ENCODE measurements at places on chromosomes 2 and 18. TPM values are rescaled to one million over a fixed set of nuclear protein-coding genes. Genes with fewer than 3 reads are reported as not detected.

The MAL gene
- not detected for total RNA-seq

The PLCL1 gene
- 0.83 TPM for total RNA-seq

The MDH1 gene
- total RNA-seq, result 159 TPM

The ATP8B1 gene
- 53.4 TPM for total RNA-seq

The CFAP221 gene
- total RNA-seq, result not detected

The AGXT gene
- total RNA-seq, result not detected

The SCN3A gene
- 0.33 TPM for total RNA-seq

The KCNE4 gene
- 11.0 TPM for total RNA-seq

The BBS5 gene
- total RNA-seq, result 7.1 TPM

The DOCK10 gene
- total RNA-seq, result 26.3 TPM

The WDR75 gene
- 54.0 TPM for total RNA-seq

The PAX8 gene
- total RNA-seq, result 0.51 TPM

The LYG2 gene
- not detected for total RNA-seq

The OTOS gene
- total RNA-seq, result not detected

The TNS1 gene
- 44.4 TPM for total RNA-seq

The CSRNP3 gene
- total RNA-seq, result 0.66 TPM

The FKBP7 gene
- 54.3 TPM for total RNA-seq

The SH3RF3 gene
- 10.1 TPM for total RNA-seq

The ADD2 gene
- total RNA-seq, result 2.5 TPM

All from fibroblast of lung (primary cell).